ENCODE measurements at places on chromosomes 13 and 19. TPM values are rescaled to one million over a fixed set of nuclear protein-coding genes. Genes with fewer than 3 reads are reported as not detected.

ANKLE1 gene
- polyA plus RNA-seq, result 2.3 TPM

DNA sequence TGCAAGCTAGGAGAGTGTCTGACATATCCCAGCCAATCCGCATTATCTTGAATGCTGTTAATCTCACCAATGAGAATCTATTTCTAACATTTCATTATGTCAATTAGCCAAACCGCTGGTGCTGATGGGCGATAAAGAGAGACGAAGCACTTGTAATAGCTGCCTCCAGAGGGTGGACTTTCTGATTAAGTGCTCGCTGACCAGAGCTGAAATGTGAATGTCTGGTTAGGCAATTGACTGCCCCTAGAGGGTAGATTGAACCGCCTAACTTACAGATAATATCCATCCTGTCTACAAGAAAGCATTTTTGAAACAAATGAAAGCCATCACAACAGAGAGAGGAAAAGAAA, 552 bp upstream of the GRWD1 start:
- DNase-seq, result peak; percentile 80

DNA sequence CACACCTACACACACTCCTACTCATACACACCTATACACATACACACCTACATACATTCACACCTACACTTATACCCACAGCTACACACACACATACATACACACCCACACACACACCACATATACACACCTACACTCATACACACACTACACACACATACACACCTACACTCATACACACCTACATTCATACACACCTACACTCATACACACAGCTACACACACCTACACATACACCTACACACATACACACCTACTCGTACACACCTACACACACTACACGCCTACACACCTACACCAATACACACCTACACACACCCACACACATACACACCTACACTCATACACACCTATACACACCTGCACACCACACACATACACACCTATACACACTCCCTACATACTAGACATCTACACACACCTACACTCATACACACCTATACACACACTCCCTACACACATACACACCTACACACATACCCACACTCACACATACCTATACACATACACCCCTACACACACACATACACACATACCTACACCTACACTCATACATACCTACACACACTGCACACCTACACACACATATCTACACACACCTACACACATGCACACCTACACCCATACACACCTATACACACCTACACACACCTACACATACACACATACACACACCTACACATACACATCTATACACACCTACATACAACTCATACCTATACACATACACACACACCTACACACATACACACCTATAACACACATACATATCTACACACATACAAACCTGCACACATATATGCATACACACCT, 285.2 kb upstream of the MAB21L1 start:
- no peak for DNase-seq

DNA sequence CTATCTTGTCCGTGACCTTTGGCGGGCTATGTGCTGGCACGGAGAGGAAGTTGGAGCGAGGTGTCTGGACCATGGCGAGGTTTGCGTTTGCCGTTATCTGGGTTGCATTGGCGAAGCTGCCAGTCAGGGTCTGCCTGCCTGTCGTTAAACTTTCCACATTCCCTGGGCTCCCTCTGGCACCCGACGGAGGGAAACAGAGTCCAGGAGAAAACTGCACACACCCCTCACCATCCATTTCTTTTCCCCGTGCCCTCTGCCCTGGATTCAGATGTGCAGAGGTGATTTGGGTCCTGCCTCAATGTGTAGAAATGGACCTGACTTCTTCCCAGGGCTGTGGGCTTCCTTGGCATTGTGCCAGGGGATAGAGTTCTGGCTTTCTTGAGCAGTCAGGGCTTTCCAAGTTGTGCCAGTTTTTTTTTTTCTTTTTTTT, 142.4 kb downstream of the URI1 start:
- DNase-seq, result no peak

DNA sequence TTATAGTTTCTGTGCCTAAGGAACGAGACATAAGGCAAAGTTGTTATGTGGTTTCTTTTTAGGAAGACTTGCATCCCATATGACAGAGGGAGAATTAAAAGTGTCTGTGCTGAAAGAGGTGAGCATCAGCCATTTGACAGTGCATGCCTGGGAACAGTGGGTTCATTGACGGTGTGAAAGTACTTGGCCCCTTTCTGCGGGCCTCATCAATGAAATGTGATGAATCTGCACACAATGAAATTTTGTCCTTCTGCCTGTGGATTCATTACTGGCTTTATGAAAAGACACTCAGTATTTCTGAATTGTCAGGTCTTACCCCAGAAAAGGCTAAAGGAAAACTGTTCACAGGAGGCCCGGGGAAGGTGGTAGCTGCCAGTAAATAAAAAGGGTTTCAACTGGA, 295.8 kb downstream of the FOXO1 start:
- DNase-seq, result no peak

PROZ gene
- polyA plus RNA-seq, result 2.8 TPM

GRCh38 chr19:55147545-55148251, 1.3 kb downstream of the TNNT1 start:
- no peak for DNase-seq

GRCh38 chr19:18649371-18650020, 12.7 kb downstream of the KLHL26 start:
- DNase-seq, result no peak

DNA sequence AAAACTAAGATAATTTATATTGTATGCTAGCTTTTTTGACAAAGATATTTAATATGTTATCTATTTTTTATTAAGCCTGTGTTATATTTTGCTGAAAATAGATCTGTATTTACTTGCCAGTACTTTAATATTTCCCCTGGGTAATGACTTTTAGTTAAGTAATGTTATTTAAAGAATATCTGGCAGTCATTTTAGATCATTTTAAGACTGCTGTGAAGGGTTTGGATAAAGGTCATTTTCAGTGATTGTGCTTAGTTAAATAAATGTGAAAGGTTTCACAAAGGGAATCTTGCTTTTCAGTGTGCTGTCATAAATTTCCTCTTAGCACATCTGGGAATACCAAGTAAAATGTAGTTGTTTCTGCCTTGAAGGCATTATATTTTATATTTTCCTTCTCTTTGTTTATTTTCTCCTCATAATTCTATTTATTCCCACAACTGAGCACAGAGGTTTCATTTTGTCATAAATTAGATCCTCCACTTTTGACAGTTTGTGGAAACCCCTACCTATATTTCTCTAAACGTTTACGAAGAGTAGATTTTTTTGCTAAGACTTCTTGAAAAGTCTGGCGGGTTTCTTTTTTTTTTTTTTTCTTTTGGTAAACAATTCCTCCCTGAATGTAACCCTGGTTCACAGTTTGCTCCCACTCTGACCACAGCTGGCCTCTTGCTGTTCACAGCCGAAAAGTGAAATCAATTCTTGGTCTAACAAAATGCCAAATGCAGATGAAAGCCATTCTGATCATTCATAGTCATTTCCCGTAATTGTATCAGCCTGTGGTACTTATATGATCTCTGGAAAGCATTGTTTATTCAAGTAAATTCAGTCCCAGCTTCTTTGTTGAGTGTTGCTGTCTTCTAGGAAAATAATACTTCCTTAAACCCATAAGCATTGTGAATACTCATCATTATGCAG, 87.8 kb downstream of the MAB21L1 start:
- peak; percentile 11 for DNase-seq

GRCh38 chr13:46176756-46177155, 5.2 kb downstream of the LCP1 start:
- no peak for DNase-seq

DNA sequence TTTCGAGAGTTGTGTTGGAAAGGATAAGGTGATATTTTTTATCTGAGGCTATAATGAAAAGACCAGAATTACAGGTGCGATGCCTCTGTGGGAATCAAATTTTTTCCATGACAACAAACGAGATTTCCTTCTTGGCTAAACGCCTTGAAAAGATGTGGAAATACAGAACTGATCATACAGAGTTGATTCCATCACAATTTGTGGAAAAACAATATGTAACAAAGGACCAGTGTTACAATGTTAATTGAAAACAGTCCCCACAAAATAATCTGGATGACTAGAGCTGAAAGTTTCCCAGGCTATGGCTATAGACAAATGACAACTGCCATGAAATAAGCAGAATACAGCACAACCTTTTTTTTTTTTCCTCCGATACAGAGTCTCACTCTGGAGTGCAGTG, 628.9 kb downstream of the DIAPH3 start:
- DNase-seq, result no peak

- DNase-seq, result no peak
Observed at GRCh38 chr19:51573331-51573730, 2.2 kb downstream of the ZNF175 start.

CYP4F2 gene
- polyA plus RNA-seq, result 0.33 TPM

DNA sequence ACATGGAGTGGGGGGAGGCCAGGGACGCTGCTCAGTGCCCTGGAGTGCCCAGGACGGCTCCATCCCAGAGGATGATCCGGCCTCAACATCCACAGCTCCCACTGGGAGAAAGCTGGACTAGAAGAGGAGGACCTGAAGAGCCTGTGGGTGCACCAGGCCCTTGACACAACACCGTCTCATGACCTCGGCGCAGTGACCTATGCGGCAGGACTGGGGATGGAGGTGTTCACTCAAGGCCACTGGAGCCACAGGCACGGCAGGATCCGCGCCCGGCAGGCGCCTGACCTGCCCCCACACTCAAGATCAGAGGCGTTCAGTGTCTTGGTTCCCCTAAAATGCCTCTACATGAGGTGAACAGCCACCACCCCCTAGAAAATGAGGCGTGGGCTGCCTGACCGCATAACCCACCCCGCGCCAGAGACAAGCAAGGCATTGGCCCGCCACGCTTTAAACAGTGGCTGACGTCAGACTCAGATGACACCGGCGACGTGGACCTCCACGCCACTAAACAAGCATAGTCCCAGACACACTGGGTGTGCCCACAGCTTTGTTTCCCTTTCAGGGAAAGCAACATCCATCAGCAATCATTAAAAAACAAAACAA, 8.0 kb downstream of the SGTA start:
- DNase-seq, result no peak

ZNF17 gene
- 11.0 TPM for polyA plus RNA-seq

- DNase-seq, result no peak
Observed at GRCh38 chr19:35346193-35347052, 1.3 kb upstream of the FFAR1 start.

GRCh38 chr13:80399340-80400163, 58.6 kb upstream of the SPRY2 start:
- no peak for DNase-seq

KIR3DL2 gene
- polyA plus RNA-seq, result not detected

GRCh38 chr19:10604460-10604980, 17.4 kb upstream of the AP1M2 start:
- no peak for DNase-seq

PLIN5 gene
- polyA plus RNA-seq, result 12.3 TPM

GRCh38 chr19:10553943-10554381, 10.3 kb downstream of the ATG4D start:
- no peak for DNase-seq

SERPINE3 gene
- 1.3 TPM for polyA plus RNA-seq

ZNF541 gene
- 0.49 TPM for polyA plus RNA-seq

ZNF850 gene
- polyA plus RNA-seq, result 3.1 TPM

- no peak for DNase-seq
Observed at GRCh38 chr19:55644191-55644833, 863 bp downstream of the ZNF581 start.

DNA sequence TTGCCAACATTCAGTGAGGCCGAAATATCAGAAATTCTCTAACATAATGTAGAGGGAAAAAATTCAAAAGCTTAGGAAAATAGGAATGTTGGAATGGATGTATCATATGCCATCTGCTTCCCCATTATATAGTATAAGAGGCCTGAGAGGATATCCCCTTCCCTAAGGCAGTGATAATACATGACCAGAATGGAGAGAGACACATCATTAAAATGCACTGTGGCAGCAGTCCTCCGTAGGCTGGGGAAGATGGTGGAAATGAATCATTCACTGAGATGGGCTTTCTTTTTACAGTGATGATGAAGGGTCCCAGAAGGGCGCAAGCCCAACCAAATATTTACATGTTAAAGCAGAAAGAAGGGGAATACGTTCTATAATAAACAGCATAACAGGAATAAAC, 799.1 kb upstream of the SPRY2 start:
- DNase-seq, result no peak

SBK2 gene
- 0.85 TPM for polyA plus RNA-seq

- no peak for DNase-seq
Observed at GRCh38 chr19:788983-789700, 8.1 kb upstream of the PTBP1 start.
